Breast epithelium (tissue), 4 donors: ENCODE measurements at places on chromosomes 3 and 15. TPM values are rescaled to one million over a fixed set of nuclear protein-coding genes. Genes with fewer than 3 reads are reported as not detected.

DNA sequence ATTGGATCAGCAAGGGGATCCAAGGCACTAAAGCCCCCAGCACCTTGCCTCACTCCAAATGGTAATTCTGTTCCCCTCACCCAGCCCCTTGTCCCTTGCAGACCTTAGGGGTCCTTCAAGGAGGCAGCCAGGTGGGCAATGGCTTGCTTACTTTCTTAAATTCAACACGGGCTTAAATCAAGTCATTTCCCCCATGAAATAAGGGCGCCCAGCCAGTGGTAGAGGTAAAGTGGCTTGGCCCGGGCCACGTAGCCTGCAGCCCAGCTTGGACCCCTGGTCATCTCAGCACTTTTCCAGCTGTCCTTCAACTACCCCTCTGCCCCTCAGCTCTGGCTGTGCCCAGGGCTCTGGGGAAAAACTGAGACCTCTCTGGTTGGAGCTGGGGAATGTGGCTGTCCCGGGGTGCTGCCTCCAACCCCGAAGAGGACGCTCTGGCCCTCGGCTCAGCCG lies 1.2 kb downstream of the PSTPIP1 start:
- no peak for DNase-seq

GRCh38 chr3:13204177-13204581 lies 130.9 kb upstream of the IQSEC1 start:
- DNase-seq = peak; percentile 45

Gene SPINK8
- total RNA-seq = not detected

Gene KLHL40
- not detected for total RNA-seq
